NCI-H748 treated with DMSO at 0.1 percent for 48 hours (cell line): ENCODE measurements at places on chromosomes 6 and 20.

GRCh38 chr6:88815491-88815890 lies 147.9 kb downstream of the RNGTT start:
- no peak for DNase-seq

- DNase-seq: no peak
Measured at GRCh38 chr6:5076931-5077330, 8.2 kb upstream of the PPP1R3G start.

- no peak for DNase-seq
Measured at GRCh38 chr6:157150076-157150475, 173.2 kb downstream of the TMEM242 start.

DNA sequence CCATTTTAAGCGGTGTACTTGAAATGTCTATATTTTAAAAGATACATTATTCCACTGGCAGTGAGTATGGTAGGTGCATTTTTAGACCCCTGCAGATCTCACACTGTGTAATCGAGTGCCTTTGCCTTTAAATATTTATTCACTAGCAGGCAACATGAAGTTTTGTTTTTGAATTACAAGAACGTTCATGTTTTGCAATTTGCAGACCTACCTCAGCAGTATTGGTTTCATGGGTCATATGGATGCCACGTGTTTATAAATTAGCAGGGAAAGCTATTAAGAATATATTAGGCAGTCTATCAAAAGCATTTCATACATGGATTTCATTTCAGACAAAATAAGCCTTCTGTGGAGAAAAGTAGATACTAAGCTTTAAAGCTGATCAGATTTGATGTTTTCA lies 7.2 kb downstream of the MAP3K4 start:
- no peak for DNase-seq

- DNase-seq: no peak
Measured at GRCh38 chr20:24605937-24606455, 136.6 kb downstream of the SYNDIG1 start.

DNA sequence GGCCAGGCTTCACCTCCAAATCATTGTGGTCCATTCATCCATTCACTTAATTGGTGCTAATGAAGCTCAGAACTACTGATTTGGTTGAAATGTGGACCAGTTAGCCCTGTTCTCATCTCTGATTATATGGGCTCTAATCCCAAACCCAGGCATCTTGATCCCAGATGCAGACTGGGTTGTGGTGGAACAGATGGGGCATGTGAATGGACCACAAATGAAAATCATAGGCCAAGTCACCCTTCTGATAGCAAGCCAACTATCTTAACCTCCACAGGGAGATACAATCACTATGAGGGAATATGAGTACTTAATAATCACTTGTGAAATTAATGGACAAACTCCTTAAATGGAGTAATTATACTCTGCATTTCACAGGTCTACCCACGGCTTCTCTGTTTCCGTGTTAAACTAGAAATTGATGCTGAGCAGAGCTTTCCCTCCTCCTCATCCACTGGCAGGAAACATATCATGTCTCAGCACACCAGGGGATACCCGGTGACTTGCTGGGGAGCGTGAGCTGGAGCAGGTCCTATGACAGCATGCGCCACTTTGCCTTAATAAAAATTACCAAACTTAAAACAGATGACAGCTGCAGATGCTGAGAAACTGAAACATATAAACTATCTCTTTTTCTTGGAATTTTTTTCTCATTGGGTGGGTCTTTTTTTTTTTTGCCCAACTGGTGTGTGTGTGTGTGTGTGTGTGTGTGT lies 108.8 kb upstream of the HEY2 start:
- DNase-seq: no peak

- no peak for DNase-seq
Measured at GRCh38 chr6:49004801-49005200, 458.3 kb downstream of the MMUT start.

DNA sequence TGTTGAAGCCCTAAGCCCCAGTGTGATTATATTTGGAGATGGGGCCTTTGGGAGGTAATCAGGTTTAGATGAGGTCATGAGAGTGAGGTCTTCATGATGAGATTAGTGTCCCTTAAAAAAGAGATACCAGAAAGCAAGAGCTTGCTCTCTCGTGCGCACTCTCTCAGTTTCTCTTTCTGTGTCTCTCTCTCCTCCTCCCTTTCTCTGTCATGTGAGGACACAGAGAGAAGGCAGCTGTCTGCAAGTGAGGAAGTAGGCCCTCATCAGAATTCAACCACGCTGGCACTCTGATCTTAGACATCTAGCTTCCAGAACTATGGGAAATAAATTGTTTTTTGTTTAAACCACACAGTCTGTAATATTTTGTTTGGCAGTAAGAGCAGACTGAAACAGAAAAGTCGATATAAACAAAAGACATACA lies 180.5 kb downstream of the IBTK start:
- no peak for DNase-seq

DNA sequence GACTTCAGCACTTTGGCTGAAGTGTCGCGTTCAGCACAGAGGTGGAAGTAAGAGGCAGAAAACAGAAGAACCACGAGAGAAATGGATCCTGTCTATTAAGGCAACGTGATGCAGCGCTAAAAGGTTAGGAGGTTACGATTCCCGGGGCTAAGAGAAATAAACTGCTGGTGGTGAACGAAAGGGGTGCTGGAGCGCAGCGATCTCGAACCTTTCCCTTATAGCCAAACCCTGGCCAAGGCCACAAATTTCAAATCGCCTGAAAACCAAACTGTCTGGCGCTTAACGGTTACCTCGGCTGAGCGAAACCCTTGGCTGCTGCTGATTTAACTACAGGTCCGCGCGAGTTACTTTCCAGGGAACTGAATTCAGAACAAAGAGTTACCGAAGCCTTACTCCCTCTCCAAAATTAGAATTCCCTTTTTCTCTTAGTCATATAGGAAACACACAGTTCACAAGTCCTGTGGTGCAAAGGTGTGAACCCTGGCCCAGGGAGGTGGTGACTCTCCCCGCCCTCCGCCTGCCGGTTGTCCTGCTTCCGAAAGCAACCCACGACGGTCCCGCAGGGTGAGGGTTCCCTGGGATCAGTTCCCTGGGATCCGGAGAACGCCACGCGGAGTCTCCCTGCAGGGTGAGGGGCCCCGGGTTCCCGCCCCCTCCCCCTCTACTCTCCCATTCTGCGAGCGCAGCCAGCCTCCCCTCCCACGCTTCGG lies 1.3 kb upstream of the SLC35D3 start:
- DNase-seq: no peak

- no peak for DNase-seq
Measured at GRCh38 chr6:166907373-166907841, 48.9 kb downstream of the RNASET2 start.

DNA sequence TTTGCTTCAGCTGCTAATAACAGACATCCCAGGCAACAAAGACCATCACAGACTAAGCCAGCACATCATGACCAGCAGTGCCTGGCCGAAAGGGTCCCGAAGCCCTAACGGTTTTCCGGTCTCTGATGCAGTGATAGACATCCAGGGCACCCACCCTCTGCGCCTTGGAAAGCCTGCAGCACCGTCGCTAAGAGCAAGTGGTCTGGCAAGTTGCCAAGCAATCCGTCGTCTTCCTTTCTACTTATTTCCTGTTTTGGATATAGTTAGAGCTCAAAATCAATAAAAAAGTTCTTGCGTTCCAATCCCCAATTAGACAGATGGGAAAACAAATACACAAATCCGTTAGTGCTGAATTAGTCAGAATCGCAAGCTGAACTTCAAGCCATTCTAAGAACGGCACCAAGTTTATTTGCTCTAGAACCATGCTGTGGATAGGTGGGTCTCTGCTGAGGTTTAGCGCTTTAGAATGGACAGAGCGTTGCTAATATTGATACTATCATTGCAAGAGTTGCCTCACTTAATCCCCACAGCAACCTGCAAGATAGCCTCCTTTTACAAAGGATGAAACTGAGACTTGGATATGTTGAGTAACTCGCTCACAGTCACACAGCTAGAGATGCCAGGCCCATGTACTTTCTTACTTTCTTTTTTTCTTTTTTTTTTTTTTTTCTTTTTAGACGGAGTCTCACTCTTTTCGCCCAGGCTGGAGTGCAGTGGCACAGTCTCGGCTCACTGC lies 163.3 kb upstream of the SNX9 start:
- DNase-seq: peak; percentile 50

GRCh38 chr6:144150710-144151657 lies 667 bp downstream of the STX11 start:
- DNase-seq: no peak

DNA sequence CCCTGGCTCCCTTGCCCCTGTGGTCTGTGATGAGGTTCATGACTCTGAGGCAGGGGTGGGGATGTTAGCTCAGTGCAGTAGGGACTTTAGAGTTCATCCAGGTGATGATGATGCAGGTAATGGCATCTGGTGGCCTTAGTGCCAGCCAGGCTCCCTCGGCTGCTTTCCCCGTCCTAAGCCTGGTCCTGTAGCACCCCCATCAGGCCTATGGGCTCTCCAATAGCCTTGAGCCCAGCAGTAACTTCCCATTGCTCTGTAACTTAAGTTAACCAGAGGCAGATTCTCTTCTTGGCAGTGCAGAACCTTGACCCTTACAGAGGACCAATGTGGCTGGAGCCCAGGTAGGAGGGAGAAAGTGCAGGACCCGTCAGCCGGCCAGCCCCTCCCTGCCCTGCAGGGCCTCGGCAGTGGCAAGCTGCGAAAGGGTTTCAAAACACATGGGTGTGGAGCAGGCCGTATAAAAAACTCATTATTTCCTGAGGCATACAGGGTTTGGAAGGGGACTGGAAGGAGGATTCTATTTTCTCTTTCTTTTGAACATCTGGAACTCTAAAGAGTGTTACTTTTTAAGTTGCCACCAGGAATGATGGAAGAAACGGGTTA lies 406.9 kb downstream of the CDH26 start:
- no peak for DNase-seq

DNA sequence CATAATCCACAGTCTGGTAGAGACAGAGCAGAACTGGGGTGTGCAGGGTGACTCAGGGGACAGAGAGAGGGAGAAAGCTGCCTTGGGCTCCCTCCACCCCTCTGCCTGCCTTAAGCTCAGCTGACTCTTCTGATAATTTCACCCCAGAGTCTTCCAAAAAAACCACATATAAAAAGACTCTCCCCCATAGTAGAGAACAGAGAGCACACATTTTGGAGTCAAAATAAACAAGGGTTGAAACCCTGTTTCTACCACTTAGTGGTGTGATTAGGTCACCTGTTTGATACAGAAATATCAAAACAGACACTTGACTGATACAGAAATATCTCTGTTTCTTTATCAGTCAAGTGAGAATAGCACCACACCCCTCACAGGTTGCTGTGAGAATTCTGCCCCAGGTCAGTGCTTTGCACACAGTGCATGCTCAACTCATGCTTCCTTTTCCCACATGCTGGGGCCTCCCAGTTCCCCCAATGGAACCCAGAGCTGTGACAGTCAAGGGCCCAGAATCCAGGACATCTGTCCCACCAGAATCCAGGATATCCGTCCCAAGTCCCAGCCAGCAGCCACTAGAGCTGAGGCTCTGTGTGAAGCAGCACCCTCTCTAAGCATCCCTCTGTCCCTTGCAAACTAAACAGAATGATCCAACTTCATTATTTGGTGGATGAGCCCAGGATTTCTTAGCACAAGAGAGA lies 1.2 kb downstream of the TREML2 start:
- no peak for DNase-seq

- DNase-seq: no peak
Measured at GRCh38 chr6:52391599-52391998, 28.5 kb upstream of the EFHC1 start.
